ENCODE measurements at places on chromosomes 2 and 18.

GRCh38 chr2:32534831-32535230 lies 93.0 kb upstream of the TTC27 start:
- no peak for DNase-seq

DNA sequence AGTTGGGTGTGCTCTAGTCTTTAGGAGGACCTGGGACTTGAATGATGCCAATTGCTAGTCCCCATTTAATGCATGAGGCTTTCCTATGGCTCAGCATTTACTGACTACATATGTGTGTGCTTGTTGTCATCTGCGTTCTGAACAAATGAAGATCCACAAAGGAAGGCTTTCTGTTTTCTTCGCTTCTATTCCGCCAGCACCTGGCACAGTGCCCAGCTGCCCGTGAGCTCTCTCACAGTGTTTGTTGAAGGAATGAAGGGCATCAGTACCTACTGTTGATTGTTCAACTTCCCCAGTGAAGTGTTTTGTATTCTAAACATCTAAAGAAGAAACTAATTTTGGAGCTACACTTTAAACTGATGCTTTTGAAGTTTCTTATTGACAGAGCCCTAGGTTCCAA lies 122.4 kb upstream of the LINC00305 start:
- DNase-seq = no peak

GRCh38 chr2:135944625-135945024 lies 40.8 kb downstream of the DARS1 start:
- DNase-seq = no peak

DNA sequence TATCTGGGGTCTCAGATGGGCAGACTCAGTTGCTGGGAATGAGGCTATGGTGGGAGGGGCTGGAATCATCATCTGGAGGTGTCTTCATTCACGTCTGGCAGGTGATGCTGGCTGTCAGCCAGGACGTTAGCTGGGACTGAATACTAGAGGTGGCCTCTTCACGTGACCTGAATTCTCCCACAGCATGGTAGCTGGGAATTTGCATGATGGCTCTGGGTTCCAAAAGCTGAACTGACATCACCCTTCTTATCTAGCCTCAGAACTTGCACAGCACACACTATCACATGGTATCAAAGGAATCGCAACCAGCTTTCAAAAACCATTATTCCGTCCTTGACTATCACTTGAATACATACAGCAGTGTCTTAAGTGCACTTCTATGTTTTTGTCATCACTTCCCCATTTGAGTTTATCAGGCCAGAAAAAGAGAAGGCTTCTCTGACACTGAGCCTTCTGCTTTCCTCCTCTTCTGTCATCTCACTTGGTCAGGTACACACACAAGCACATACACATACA lies 53.0 kb upstream of the LRP2 start:
- no peak for DNase-seq

DNA sequence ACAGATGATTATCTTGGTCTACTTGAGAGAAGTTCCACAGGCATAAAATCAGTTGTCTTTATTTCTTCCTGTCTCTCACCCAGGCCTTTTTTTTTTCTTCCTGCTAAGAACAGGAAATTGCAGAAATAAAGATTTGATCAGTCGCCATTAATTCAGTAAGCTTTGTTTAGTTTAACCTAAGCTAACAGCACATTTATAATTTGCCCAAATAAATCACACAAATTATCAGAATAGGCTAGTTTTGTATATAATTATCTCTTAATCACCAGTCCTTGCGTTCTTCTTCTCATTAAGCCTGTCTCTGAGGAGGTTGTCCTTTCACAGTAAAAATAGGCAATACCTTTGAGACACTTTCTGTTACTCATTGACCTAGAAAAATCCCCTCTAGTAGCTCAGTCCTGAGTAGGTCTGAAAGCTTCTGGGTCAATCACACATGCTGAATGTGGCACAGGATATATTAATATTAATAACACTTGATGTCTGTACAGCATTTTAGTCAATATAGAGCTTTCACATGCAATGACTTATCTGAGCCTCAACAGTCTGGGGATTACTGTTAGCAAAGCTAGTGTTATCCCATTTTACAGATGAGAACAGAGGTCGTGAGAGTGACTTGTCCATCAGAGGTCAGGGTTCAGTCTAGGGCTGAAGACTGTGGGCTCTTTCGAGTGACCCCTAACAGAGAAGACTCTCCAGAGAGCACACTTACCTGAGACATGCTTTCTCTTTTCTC lies 11.2 kb upstream of the STK17B start:
- DNase-seq = no peak

- DNase-seq = no peak
Observed at GRCh38 chr2:239073270-239073669, 225.4 kb downstream of the TWIST2 start.

DNA sequence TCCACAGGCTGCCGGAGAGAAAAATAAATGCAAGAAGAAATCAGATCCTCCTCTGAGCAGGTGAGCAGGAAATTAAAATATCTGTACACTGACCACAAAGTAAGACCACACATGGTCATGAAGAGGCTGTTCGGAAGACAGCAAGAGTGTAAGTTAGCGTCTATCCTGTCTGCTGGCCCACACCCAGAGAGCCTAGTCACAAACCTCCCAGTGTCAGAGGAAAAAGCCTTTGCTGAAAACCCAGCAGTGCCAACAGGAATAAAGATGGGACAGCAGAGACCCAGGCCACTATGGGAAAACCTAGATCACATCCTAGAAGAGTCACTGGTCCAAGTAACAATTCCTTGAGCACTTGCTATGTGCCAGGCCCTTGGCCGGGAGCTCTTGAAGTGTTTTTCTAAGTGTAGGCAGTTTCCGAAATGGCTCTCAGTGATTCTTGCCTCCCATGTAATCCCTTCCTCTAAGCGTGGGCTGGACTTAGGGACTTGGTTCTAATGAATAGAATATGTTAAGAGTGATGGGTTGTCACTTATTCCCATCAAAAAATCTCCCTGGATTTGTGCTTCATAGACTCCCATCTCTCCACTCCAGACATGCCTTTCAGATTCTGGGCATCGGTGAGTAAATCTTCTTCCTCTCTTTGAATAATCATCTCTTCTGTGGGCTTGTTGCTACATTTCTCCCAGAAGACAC lies 110.9 kb upstream of the PKDCC start:
- no peak for DNase-seq

DNA sequence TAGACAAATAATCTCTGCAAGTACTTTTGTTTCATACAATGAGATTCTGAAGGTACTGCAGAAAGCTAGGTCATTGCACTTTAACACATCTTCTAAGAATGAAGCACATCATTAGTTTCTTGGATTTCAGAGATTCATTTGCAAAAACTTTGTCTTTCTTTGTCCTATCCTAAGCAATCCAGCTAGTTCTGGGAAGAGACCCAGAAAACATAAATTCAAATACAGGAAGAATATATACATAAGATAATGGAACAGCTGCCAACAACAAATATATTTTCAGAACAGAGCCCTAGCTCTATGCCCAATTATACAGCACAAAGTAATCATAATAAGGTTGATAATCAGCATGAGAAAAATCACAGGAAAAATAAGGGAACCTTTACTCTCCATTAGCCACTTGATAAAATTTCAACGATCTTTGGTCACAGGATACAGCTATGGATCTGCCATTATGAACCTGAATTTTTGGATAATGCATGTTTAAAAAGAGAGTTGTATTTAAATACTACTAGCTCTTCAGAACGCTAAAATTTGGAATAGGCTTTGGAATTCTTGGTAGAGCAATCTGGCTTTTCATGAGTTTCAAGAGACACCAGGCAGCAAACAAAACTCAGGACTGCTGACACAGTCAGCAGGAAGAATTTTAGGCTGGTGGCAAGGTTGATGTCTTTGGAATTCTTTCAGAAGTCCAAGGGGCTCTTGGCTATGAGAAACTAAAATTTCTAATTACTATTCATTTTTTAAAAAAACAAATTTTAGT lies 250.4 kb upstream of the SMIM21 start:
- DNase-seq = no peak

DNA sequence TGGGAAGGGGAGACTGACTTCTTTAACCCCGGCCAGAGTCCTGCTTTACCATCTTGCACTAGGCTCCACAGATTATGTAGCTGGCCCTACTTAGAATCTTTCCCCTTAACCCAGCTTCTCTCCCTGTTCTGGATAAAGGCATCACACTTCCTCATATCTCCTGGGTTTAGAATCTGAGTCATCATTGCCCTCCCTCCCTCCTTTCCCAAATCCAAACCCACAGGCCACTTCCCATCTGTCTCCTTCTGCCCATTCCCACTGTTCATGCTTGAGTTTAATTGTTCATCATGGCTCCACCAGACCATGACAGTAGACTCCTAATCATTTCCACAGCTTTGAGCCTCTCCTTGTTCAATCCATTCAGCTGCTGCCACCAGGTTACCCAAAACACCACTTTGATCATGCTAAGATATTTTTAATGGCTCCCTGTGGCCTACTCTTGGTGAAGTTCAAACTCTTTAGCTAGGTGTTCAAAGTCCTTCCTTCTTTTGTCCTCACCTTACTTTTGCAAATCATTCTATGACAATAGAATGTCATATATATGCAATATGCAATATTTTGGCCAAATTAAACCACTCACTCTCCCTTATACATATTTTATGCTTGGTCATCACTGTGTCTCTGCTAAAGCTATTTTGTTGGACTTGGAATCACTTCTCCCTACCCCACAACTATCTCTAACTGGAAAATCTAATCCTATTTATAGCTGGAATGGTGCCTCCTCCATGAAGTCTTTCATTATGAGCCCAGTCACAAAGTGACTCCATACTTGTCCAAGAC lies 5.5 kb downstream of the PDE11A start:
- no peak for DNase-seq

- DNase-seq = no peak
Observed at GRCh38 chr2:38619458-38620164, 16.9 kb upstream of the HNRNPLL start.

DNA sequence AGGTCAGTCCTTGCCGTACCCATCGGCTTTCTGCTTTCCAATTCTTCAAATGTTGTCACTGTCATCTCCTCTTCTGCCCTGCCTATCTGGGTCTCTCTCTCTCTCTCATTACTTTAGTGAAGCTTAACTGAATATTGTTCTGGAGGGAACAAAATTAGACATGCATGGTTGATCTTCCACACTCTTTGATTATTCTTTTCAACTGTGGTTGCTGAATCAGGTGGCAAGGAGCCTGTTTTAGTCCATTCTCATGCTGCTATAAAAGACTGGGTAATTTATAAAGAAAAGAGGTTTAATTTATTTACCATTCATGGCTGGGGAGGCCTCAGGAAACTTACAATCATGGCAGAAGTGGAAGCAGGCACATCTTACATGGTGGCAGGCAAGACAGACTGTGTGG lies 157.9 kb downstream of the ARL4C start:
- no peak for DNase-seq

- no peak for DNase-seq
Observed at GRCh38 chr2:174485788-174486562, 854 bp downstream of the GPR155 start.

DNA sequence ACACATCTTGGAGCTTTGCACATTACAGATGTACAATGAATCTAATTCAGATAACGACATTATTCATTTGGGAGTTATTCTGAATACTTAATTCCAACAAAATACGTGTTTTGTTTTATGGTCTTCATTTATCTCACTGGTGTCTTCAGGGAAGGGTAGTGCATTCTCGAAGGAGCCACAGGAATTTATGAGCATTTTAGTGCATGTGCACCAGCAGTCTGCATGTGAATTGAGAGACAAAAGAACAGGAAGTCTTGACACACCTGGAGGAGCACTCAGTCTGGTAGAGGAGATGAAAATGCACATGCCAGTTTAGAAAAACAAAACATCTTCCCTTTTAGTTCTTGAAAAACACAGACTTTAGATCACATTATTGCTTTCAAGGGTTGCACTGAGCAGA lies 228.7 kb downstream of the LRATD1 start:
- DNase-seq = no peak

DNA sequence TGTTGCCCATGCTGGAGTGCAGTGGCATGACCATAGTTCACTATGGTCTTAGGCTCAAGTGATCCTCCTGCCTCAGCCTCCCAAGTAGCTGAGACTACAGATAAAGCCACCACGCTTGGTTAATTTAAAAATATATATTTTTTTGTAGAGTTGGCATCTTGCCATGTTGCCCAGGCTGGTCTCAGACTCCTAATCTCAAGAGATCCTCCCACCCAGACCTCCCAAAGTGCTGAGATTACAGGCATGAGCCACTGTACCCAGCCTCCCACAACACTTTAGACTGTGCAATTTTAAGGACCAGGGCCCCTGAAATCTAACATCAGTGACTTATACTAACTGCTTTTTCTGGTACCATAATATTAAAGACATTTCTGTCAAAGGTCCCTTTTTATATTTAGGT lies 5.2 kb downstream of the TXNDC2 start:
- no peak for DNase-seq

GRCh38 chr2:240601061-240601830 lies 14.7 kb downstream of the CAPN10 start:
- DNase-seq = no peak

DNA sequence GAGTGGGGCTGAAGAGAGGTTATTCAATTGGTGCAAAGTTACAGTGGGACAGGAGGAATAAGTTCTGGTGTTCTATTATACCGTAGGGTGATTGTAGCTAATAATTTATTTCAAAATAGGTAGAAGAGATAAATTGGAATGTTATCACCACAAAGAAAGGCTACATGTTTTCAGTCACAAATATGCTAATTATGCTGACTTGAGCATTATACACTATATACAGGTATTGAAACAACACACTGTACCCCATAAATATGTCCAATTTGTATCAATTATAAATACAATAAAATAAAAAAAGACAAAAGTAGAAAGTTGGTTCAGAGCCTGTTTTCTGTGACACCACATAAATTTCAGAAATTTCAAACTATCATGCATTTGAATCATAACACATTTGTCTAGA lies 97.7 kb downstream of the CDH19 start:
- DNase-seq = no peak

DNA sequence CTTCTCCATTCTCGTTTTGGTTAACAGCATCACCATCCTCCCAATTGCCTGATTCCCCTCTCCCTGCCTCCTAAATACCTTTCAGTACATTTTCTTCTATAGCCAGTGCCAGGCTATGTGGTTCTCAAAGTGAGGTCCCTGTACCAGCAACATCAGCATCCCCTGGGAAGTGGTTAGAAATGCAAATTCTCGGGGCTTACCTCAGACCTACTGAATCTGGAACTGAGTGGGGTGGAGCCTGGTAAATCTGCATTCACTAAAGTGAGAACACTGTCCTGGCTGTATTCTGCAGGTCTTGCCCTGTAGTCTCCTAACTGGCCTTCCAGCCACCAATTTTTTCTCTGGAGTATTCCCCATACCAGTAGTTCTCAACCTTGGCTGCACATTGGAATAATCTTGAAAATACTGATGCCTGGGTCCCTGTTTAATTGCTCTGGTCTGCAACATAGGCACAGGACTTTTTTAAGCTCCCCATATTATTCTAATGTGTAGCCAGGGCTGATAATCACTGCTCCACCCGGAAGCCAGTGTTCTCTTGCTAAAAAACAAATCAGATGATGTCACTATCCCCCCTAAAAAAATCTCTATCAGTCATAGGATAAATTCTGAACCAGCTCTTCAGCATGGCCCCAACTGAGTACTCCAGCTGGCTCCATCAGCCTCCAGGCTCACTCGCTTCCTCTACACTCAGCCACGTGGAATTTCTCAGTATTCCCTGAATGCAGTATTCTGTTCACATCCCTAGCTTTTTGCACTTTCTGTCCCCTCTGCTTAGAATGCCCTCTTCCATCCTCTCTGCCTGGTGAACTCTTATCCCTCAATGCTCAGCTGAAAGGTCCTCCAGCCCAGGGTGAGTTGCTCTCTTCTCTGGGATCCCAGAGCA lies 98.4 kb downstream of the CDK15 start:
- DNase-seq = no peak

Data from NCI-H2107 (cell line).